Left lung (tissue), 14 donors: ENCODE measurements at places on chromosomes 4 and X. TPM values are rescaled to one million over a fixed set of nuclear protein-coding genes. Genes with fewer than 3 reads are reported as not detected.

DNA sequence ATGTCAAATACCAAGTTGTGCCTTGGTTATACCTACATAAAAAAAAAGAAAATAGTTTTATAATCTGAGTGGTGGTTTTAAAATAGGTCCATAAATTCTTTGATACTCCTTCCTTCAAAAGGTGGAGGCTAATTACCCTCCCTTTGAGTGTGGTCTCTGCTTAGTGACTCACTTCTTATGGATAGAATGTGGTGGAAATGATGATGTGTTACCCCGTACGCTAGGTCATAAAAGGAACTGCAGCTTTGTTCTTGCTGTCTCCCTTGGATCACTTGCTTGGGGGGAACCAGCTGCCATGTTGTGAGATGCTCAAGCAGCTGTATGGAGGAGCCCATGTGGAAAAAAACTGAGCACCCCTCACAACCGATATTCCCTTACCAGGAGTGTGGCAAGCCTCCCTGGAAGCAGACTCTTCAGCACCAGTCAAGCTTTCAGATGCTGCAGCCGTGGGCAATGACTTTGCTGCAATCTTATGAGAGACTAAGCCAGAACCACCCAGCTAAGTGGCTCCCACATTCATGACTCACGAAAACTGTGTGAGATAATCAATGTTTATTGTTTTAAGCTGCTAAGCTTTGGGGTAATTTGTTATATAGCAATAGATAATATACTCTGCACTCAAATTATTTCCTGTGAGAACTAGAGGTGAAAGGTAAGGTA lies 195.0 kb upstream of the GATB start:
- no peaks in the 10 kb centered on the region for H3K4me1 ChIP-seq
- no peak overlapping the region for H3K4me3 ChIP-seq
- no peaks in the 10 kb centered on the region for H3K27me3 ChIP-seq
- no peaks in the 10 kb centered on the region for H3K36me3 ChIP-seq
- no peak for DNase-seq

- H3K4me3 ChIP-seq: no peak overlapping the region
- H3K27me3 ChIP-seq: no peaks in the 10 kb centered on the region
- no peaks in the 10 kb centered on the region for H3K4me1 ChIP-seq
- no peaks in the 10 kb centered on the region for H3K36me3 ChIP-seq
- no peak overlapping the region for H3K27ac ChIP-seq
These were observed 315.8 kb downstream of the STIM2 start for GRCh38 chr4:27176400-27176799.

GRCh38 chr4:166625018-166625637 lies 609.2 kb downstream of the SPOCK3 start:
- no peak overlapping the region for H3K27ac ChIP-seq
- DNase-seq: no peak
- H3K27me3 ChIP-seq: no peaks in the 10 kb centered on the region

DNA sequence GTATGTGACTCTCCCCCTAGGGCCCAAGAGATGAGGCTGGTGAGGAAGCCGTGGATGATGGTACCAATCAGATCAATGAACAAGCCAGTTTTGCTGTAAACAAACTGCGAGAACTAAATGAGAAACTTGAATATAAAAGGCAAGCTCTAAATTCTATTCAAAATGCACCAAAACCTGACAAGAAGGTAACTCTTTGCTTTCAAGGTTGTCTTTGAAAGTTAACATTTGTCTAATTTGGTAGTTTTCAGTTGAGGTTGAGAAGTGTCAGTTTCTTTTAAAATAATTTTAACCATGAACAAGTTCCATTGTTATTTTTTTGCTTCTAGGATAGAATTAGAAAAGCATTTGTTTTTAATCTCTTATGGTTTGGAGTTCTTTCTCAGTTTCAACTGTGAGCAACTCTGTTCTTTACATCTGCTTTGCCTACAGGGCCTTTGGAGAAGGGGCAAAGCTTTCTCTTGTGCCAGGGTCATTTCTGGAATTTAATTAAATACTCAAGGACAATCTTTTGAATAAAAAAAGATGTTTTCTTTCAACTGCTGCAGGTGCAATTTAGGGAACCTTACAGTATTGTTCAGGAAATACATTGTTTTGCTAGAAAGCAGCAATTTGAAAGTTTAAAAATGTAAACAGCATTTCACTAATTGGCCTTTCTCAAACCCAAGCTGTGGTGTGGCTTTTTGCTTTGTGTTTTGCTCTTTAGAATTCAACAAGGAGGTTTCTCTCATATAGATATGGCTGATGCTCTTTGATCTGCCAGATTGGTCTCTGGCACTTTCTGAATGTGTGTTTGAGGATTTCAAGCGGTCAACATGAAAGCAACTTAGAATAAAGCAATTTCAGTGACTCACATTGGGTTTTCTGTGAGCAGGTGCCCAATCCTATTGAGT lies 62.9 kb downstream of the LRP2BP start:
- H3K36me3 ChIP-seq: no peaks in the 10 kb centered on the region
- DNase-seq: no peak
- no peaks in the 10 kb centered on the region for H3K4me1 ChIP-seq
- no peaks in the 10 kb centered on the region for H3K27me3 ChIP-seq
- no peak overlapping the region for H3K4me3 ChIP-seq
- H3K27ac ChIP-seq: no peak overlapping the region

DNA sequence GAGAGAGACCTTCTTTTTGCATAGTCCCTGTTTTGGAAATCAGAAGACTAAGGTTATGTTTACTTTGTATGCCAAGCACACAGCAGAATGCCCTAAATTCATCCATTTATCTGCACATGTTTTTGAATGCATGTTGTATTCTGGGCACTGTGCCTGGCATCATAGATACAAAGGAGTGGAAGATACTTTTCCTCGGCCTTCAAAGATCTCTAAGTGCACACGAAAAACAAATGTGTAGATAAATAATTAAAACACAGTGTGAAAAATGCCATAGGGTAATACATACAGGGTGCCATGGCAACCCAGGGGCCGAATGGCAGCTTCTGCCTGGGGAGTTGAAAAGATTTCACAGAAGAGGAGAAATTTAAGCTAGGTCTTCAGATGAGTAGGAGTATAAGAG lies 390.6 kb upstream of the ATOH1 start:
- no peaks in the 10 kb centered on the region for H3K4me1 ChIP-seq
- H3K27me3 ChIP-seq: no peaks in the 10 kb centered on the region
- H3K4me3 ChIP-seq: no peak overlapping the region
- H3K27ac ChIP-seq: no peak overlapping the region
- H3K36me3 ChIP-seq: no peaks in the 10 kb centered on the region
- DNase-seq: no peak

GRCh38 chr4:168847771-168848502 lies 162.1 kb downstream of the CBR4 start:
- peaks cover 24% of the 10 kb centered on the region for H3K4me1 ChIP-seq
- no peaks in the 10 kb centered on the region for H3K27me3 ChIP-seq
- H3K27ac ChIP-seq: peak overlapping the region; percentile 63
- no peak for DNase-seq
- no peaks in the 10 kb centered on the region for H3K36me3 ChIP-seq

GRCh38 chr4:183797011-183797444 lies 108.1 kb upstream of the STOX2 start:
- peak overlapping the region; percentile 74 for H3K27ac ChIP-seq
- no peaks in the 10 kb centered on the region for H3K36me3 ChIP-seq
- H3K27me3 ChIP-seq: peaks cover 15% of the 10 kb centered on the region

GRCh38 chr4:128516301-128516969 lies 228.8 kb upstream of the PGRMC2 start:
- no peak overlapping the region for H3K4me3 ChIP-seq
- H3K4me1 ChIP-seq: peaks cover 11% of the 10 kb centered on the region
- no peak overlapping the region for H3K27ac ChIP-seq
- H3K36me3 ChIP-seq: no peaks in the 10 kb centered on the region
- no peaks in the 10 kb centered on the region for H3K27me3 ChIP-seq

- no peak overlapping the region for H3K27ac ChIP-seq
- H3K4me1 ChIP-seq: no peaks in the 10 kb centered on the region
- H3K36me3 ChIP-seq: no peaks in the 10 kb centered on the region
- H3K4me3 ChIP-seq: no peak overlapping the region
These were observed 19.7 kb upstream of the PPP2R2C start for GRCh38 chr4:6492027-6492590.

DNA sequence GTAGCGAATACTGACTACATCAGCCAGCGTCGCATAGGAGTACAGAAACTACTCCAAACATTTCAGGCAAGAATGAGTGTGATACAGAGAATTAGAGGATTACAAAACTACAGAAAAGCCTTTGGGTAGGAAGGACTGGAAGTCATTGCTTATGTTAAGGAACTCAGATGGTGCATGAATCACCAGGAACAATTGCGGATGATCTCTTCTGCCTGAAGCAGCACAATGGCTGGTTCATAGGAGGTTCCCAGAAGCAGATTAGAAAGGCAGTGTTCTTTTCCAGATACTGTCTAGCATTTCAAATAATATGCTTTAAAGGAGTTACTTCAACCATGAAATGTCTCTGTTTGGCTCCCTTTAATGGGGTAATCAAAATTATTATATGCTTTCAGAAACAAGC lies 42.5 kb upstream of the MAP9 start:
- no peak overlapping the region for H3K27ac ChIP-seq
- no peak overlapping the region for H3K4me3 ChIP-seq
- H3K27me3 ChIP-seq: no peaks in the 10 kb centered on the region
- no peak for DNase-seq
- no peaks in the 10 kb centered on the region for H3K4me1 ChIP-seq

GRCh38 chrX:143634663-143635455 lies 1.0 kb downstream of the SLITRK4 start:
- DNase-seq: peak; percentile 4
- no peak overlapping the region for H3K27ac ChIP-seq
- H3K4me3 ChIP-seq: peak overlapping the region; percentile 17
- peaks cover 27% of the 10 kb centered on the region for H3K27me3 ChIP-seq

- no peak overlapping the region for H3K27ac ChIP-seq
- H3K27me3 ChIP-seq: no peaks in the 10 kb centered on the region
- no peak overlapping the region for H3K4me3 ChIP-seq
- no peaks in the 10 kb centered on the region for H3K4me1 ChIP-seq
These were observed 148.9 kb downstream of the OPHN1 start for GRCh38 chrX:68284281-68284904.

DNA sequence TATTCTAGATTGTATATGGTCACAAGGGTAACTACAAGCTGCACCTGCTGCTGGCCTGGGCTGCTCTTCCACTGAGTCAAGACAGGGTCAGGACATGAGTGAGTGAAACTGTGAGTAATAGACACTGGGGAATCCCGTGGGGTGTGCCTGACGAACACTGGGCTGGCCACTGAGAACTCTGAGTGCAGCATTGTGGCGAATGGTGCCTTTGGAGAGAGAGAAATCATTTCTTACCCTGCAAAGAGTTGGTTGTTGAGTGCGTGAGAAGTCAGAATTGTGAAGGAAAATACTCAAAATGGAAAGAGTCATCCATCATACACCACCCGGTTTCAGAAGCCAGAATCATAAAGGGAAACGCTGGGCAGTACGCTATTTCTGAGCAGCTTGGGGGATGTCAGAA lies 43.1 kb upstream of the LSM6 start:
- DNase-seq: no peak
- H3K27ac ChIP-seq: no peak overlapping the region
- H3K4me1 ChIP-seq: no peaks in the 10 kb centered on the region
- no peaks in the 10 kb centered on the region for H3K27me3 ChIP-seq
- no peak overlapping the region for H3K4me3 ChIP-seq

GRCh38 chrX:36908801-36909675 lies 99.1 kb upstream of the FAM47C start:
- H3K4me1 ChIP-seq: no peaks in the 10 kb centered on the region
- no peak overlapping the region for H3K27ac ChIP-seq
- H3K27me3 ChIP-seq: no peaks in the 10 kb centered on the region
- H3K36me3 ChIP-seq: no peaks in the 10 kb centered on the region
- DNase-seq: no peak

DNA sequence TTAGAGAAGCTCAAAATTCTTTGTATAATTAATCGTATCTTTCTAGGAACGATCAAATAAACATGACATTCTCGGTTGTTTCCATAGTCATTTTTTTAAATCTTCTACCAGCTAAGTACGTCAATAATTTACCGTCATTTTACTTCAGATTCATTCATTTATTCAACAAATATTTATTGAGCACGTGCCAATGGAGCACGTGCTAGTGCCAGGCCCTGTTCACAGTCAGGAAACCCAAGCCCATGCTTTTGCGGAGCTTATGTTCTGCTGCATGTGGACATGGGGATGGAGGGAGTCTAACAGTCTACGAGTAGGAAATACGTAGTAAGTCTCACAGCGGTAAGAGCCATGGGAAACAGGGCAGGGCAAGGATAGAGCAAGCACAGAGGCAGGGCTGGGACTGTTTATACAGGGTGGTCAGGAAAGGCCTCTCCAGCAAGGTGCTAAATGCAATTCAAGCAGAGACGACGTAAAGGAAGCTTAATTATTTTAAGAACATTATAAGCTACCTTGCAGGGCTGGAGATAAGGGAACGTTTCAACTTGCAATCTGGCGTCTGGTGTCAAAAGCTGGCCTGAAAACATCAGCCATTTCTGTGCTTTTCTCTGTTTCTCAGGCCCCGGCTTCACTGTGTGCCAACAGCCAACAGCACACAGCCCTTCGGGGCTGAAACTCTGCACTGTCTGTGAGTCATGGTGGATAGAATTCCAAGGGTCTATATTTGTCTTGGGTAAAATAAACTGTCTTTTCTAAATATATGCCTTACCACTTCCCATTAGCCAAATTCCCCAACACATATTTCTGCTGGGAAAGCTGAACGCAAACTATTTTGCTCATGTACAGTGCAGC lies 517.1 kb upstream of the ZFP42 start:
- DNase-seq: no peak
- H3K27me3 ChIP-seq: no peaks in the 10 kb centered on the region

DNA sequence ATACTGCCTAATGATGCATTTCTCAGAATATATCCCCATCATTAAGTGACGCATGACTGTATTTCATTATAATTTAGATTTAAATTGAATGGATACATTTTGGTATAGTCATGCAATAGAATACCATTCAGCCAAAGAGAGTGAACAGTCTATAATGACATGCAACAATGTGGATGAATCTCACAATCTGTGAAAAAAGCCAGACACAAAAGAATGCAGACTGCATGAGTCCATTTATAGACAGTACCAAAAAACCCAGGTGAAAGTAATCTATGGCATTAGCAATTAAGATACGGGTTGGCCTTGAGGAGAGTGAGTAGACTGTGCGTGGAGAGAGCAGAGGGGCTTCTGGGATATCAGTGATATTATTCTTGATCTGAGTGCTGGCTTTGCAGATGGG lies 239.7 kb upstream of the PGRMC2 start:
- DNase-seq: no peak
- H3K27me3 ChIP-seq: no peaks in the 10 kb centered on the region
- no peak overlapping the region for H3K27ac ChIP-seq
- peaks cover 14% of the 10 kb centered on the region for H3K4me1 ChIP-seq
- no peak overlapping the region for H3K4me3 ChIP-seq
- no peaks in the 10 kb centered on the region for H3K36me3 ChIP-seq

- no peaks in the 10 kb centered on the region for H3K27me3 ChIP-seq
- no peaks in the 10 kb centered on the region for H3K36me3 ChIP-seq
- no peak overlapping the region for H3K4me3 ChIP-seq
These were observed 20.6 kb downstream of the SH3KBP1 start for GRCh38 chrX:19866626-19867410.

- H3K4me3 ChIP-seq: no peak overlapping the region
- peaks cover 7% of the 10 kb centered on the region for H3K4me1 ChIP-seq
- DNase-seq: no peak
- no peak overlapping the region for H3K27ac ChIP-seq
- H3K27me3 ChIP-seq: no peaks in the 10 kb centered on the region
- no peaks in the 10 kb centered on the region for H3K36me3 ChIP-seq
These were observed 12.8 kb upstream of the CDKN2AIP start for GRCh38 chr4:183431614-183432013.

The PPP4R3C gene
- not detected for polyA plus RNA-seq

The DMRTC1B gene
- polyA plus RNA-seq: 3.6 TPM

The SLC4A4 gene
- 55.9 TPM for polyA plus RNA-seq

The FRG2 gene
- not detected for polyA plus RNA-seq

The HPF1 gene
- 41.0 TPM for polyA plus RNA-seq

The C1QTNF7 gene
- 17.8 TPM for polyA plus RNA-seq

The ESX1 gene
- not detected for polyA plus RNA-seq

The FGA gene
- not detected for polyA plus RNA-seq

The GUCY1A1 gene
- 154 TPM for polyA plus RNA-seq

The ATP2B3 gene
- polyA plus RNA-seq: 0.22 TPM

The PDLIM5 gene
- 19.8 TPM for polyA plus RNA-seq

The TLR1 gene
- polyA plus RNA-seq: 3.9 TPM
